Activated CD4-positive, alpha-beta T cell treated with anti-CD3 and anti-CD28 coated beads, Interleukin-2, amount 10 ng/mL, durations not matched to agents 24 days and 14 days (primary cell): ENCODE measurements at places on chromosomes 12 and 14. TPM values are rescaled to one million over a fixed set of nuclear protein-coding genes. Genes with fewer than 3 reads are reported as not detected.

CCDC197 gene
- not detected in 2 replicates for total RNA-seq

DCN gene
- not detected in 2 replicates for total RNA-seq

NTS gene
- not detected in 2 replicates for total RNA-seq

KRT4 gene
- total RNA-seq, result not detected in 2 replicates

FGD6 gene
- 0.45 and 0.70 TPM in 2 replicates for total RNA-seq

DPPA3 gene
- not detected in 2 replicates for total RNA-seq

PRICKLE1 gene
- total RNA-seq, result 0.28 TPM in 1 of 2 replicates, not detected in the other

LRRC43 gene
- total RNA-seq, result 0.33 TPM in 1 of 2 replicates, not detected in the other

GALNT6 gene
- total RNA-seq, result 10.7 and 12.8 TPM in 2 replicates

GNPNAT1 gene
- 30.6 and 32.4 TPM in 2 replicates for total RNA-seq

CATSPERB gene
- 0.30 and 1.5 TPM in 2 replicates for total RNA-seq

CIROP gene
- not detected in 2 replicates for total RNA-seq

IFNG-AS1 gene
- not detected in 2 replicates for total RNA-seq

CCDC177 gene
- total RNA-seq, result 0.05 TPM in 1 of 2 replicates, not detected in the other

CRY1 gene
- 23.8 and 26.0 TPM in 2 replicates for total RNA-seq

FOXG1 gene
- not detected in 2 replicates for total RNA-seq

STXBP6 gene
- not detected in 2 replicates for total RNA-seq

DHRS4 gene
- total RNA-seq, result 17.6 and 18.2 TPM in 2 replicates

TIMELESS gene
- 46.5 and 48.8 TPM in 2 replicates for total RNA-seq

CYP46A1 gene
- 0.02 and 0.05 TPM in 2 replicates for total RNA-seq

ZNF891 gene
- 2.2 and 2.4 TPM in 2 replicates for total RNA-seq

TTLL5 gene
- 31.7 and 35.5 TPM in 2 replicates for total RNA-seq

RAPGEF3 gene
- 3.6 and 4.5 TPM in 2 replicates for total RNA-seq

MTRFR gene
- total RNA-seq, result 30.3 and 30.5 TPM in 2 replicates

MGAT4C gene
- total RNA-seq, result not detected in 2 replicates

SYNDIG1L gene
- total RNA-seq, result not detected in 2 replicates

MTA1 gene
- total RNA-seq, result 187 and 192 TPM in 2 replicates

ADAMTS20 gene
- total RNA-seq, result not detected in 2 replicates

OTOGL gene
- total RNA-seq, result not detected in 2 replicates

KRT81 gene
- not detected in 2 replicates for total RNA-seq

CELA1 gene
- total RNA-seq, result not detected in 2 replicates

KLRG1 gene
- 0.71 and 0.84 TPM in 2 replicates for total RNA-seq

TPH2 gene
- not detected in 2 replicates for total RNA-seq

RIN3 gene
- total RNA-seq, result 21.5 and 21.6 TPM in 2 replicates

CDCA4 gene
- 64.6 and 66.3 TPM in 2 replicates for total RNA-seq

CLEC1A gene
- total RNA-seq, result not detected in 2 replicates

ACOT6 gene
- not detected in 2 replicates for total RNA-seq

TAS2R30 gene
- 3.1 and 4.4 TPM in 2 replicates for total RNA-seq

SMCO2 gene
- 1.1 and 1.4 TPM in 2 replicates for total RNA-seq

SOAT2 gene
- not detected in 2 replicates for total RNA-seq

GSG1 gene
- not detected in 2 replicates for total RNA-seq

REC8 gene
- 33.8 and 34.3 TPM in 2 replicates for total RNA-seq

TMEM119 gene
- 0.47 TPM in 1 of 2 replicates, not detected in the other for total RNA-seq

CCER1 gene
- not detected in 2 replicates for total RNA-seq

KLHDC1 gene
- 0.95 and 0.96 TPM in 2 replicates for total RNA-seq

KRT85 gene
- not detected in 2 replicates for total RNA-seq

TBX5 gene
- total RNA-seq, result not detected in 2 replicates

LGALS3 gene
- total RNA-seq, result 11.1 and 12.2 TPM in 2 replicates

TSPAN11 gene
- not detected in 2 replicates for total RNA-seq

ART4 gene
- not detected in 2 replicates for total RNA-seq

YEATS4 gene
- total RNA-seq, result 37.9 and 41.8 TPM in 2 replicates

CFAP54 gene
- 0.09 TPM in 2 replicates for total RNA-seq

NOS1 gene
- not detected in 2 replicates for total RNA-seq

BMP4 gene
- not detected in 2 replicates for total RNA-seq

DDIT3 gene
- 15.3 and 16.7 TPM in 2 replicates for total RNA-seq

PKP2 gene
- not detected in 2 replicates for total RNA-seq

LTBR gene
- 1.7 and 2.1 TPM in 2 replicates for total RNA-seq

CCDC38 gene
- not detected in 2 replicates for total RNA-seq

DCTN2 gene
- 78.9 and 80.9 TPM in 2 replicates for total RNA-seq
